GM12878 (cell line): ENCODE measurements at places on chromosomes 4 and X.

GRCh38 chr4:20684852-20685763 lies 15.2 kb upstream of the PACRGL start:
- no peak for DNase-seq

GRCh38 chr4:42710329-42710728 lies 53.4 kb upstream of the ATP8A1 start:
- DNase-seq: no peak

DNA sequence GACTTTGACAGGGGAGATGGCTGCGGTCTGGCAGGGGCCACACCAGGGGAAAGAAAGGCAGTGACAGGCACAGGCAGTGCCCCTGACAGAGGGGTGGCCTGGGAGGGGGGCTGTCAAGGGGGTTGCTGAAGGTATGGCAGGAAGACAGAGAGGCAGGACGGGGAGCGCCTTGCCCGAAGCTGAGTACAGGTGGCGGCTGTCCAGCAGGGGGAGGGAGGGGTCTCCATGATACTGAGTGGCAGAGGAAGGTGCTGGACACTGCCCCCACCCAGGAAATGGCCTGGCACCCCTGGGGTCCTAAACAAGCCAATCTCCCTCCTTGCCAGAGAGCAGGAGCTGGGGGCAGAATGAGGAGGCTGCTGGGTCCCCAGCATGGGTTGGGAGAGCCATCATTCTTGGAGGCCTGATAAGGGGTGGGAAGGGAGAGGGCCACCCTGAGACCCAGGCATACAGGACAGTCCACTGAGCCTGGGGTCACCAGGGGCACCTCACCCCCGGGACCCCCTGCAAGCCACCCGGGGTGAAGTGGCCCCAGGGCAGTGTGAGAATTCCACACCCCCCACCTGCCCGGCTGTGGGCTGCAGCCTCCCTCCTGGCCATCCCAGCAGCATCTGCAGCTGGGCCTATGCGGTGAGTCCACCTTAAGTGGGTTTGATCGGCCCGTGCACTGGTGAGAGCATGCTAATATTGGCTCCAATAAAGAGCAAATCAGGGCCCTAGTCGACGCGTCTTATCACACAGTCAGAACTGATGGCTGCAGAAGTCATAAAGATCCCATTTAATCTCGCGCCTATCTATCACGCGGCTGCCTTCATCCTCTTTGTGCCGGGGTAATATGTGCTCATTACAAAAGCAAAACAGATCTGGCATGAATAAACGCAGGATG lies 108.5 kb downstream of the FAM53A start:
- DNase-seq: no peak

GRCh38 chr4:121950680-121951520 lies 960 bp downstream of the TRPC3 start:
- no peak for DNase-seq

DNA sequence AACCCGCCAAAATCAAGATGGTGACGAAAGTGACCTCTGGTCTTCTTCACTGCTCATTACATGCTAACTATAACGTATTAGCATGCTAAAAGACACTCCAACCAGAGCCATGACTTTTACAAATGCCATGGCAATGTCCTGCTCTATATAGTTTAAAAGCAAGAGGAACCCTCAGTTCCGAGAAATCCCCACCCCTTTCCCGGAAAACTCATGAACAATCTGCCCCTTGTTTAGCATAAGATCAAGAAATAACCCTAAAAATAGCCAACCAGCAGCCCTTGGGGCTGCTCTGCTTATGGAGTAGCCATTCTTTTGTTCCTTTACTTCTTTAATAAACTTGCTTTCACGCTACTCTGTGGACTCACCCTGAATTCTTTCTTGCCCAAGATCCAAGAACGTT lies 463.5 kb upstream of the FAM241A start:
- no peak for DNase-seq
